LHCN-M2 (cell line): ENCODE measurements at places on chromosomes 3 and 15. TPM values are rescaled to one million over a fixed set of nuclear protein-coding genes. Genes with fewer than 3 reads are reported as not detected.
A peak's percentile ranks its signal among the peaks of the same experiment; 100 is the strongest.

Gene PML
- total RNA-seq = 67.5 and 78.6 TPM in 2 replicates

Gene VWA5B2
- not detected in 2 replicates for total RNA-seq

Gene LIPH
- total RNA-seq = not detected in 2 replicates

Gene TGM5
- 0.64 TPM in 1 of 2 replicates, not detected in the other for total RNA-seq

Gene SNTN
- total RNA-seq = not detected in 2 replicates

Gene INKA1
- total RNA-seq = 3.9 and 4.7 TPM in 2 replicates

Gene ADGRG7
- not detected in 2 replicates for total RNA-seq

DNA sequence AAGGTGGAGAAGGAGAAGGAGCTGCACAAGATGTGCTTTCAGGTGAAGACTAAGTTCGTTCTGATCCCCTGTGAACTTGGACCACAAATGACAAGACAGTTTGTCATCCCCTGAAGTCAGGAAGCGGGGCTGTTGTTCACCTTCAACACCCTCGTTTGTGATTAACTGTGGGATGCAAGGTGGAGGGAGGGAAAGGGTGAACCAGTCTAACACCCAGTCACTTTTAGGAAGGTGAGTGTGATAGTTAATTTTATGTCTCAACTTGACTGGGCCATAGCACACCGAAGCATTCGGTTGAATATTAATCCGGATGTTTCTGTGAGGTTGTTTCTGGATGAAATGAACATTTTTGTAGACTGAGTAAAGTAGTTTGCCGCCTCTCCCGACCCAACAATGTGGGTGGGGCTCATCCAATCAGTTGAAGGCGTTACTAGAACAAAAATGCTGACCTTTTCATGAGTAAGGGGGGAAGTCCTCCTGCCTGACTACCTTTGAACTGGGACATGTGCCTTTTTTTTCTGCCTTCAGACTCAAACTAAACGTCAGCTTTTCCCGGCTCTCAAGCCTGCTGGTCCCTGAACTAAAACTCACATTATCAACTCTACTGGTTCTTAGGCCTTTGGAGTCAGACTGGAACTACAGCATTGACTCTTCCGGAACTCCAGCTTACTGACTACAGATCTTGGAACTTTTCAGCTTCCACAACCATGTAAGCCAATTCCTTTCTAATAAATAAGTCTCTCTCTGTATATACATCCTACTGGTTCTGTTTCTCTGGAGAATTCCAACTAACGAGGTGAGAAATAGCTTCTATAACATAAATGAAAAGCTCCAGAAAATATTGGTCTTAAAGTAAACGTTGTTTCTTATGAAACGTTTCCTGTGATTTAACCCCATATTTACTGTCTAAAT is 264.0 kb upstream of the SLITRK3 start:
- no peak for DNase-seq

GRCh38 chr15:89665449-89666181 is 10.3 kb upstream of the KIF7 start:
- DNase-seq = peak; percentile 56

GRCh38 chr15:66715720-66716655 is 14.0 kb downstream of the SMAD6 start:
- no peak for DNase-seq

- peak; percentile 65 for DNase-seq
Measured at GRCh38 chr3:133330065-133330464, 69.8 kb upstream of the BFSP2 start.

DNA sequence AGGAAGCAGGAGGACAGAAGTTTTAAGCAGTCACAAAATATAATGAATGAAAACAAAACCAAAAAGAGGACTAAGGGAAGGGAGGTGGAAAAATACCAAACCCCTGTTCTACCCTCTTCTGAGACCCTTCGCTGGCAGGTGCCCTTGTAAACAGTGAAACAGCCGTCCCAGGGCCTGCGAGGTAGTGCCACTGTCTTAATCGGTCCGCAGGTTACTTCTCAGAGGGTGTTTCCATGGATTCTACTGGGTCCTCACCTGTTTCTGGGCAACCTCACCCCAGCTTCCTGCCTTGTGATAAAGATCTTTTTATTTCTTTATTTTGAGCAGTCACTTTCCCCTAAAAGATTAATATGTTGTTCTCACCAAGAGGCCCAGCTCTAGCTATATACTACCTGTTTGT is 65.3 kb downstream of the SLC30A4 start:
- no peak for DNase-seq
